ENCODE measurements at places on chromosomes 7 and 10.

DNA sequence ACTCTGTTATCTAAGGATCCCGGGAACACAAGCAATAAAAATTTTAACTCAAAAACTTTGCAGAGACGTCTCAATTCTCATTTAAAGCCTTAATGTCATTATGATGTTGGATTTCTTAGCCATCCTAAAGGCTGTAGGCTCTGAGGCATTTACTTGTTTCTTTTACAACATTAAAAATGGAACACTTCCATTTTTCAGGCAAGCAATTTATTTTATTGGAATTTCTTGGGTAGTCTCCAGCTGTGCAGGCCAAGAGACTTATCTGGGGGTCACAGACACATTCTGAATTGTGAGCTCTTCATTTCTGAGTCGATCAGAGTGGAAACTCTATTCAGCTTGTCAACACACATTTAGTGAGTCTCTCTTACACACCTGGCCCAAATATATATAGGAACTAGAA lies 48.0 kb upstream of the KIF5B start:
- DNase-seq = no peak

- no peak for DNase-seq
Measured at GRCh38 chr7:159026271-159027055, 118.2 kb downstream of the VIPR2 start.

DNA sequence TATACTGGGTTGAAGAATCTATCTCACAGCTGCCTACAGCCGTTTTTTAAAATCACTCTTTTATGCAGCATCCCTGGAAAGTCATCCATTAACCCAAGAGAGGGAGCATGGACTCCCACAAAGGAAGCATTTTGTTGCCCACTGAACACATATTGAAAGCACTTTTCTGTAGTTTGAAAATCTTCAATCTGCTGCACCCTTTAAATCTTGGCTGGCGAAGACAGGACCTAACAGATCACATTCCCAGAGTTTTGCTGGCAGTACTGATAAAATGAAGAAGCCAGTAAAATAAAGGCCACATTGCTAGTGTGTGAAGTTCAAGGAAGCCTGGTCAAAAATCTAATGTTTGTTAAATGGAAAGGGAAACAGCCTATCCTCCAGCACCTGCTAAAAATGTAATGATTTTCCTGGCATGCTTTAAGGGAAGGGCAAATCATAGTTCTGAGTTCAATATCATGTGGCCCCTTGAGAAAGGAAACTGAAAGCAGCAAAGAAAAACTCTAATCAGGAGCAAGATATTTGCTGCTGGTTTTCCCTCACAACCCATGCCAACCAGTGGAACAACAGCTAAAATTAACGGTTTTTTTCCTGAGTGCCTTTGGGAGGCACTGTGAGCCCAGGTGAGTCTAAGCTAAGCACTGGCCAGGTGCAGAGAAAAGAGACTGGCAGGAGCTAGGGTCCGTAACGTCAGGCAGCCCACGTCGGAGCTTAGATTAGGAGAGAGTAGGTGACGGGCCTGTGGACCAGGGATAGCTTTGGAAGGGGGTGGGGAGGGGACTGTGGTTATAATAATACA lies 97.9 kb upstream of the PALS2 start:
- no peak for DNase-seq

DNA sequence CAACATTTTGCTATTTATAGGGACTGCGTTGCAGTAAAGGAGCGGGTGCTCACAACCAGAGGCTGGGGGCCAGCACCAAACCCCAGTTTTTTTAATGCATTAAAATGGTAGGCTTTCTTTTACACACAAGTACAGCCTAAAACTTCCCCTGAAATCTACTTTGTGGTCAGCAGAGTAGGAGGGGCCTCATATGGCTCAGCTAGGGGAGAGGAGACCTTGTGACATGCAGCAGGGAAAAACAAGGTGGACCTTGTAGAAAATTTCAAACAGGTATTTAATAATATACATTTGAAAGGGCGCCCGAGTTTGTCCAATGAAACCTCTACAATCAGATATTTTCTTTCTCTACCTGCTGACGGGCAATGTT lies 1.4 kb downstream of the CCDC136 start:
- no peak for DNase-seq

DNA sequence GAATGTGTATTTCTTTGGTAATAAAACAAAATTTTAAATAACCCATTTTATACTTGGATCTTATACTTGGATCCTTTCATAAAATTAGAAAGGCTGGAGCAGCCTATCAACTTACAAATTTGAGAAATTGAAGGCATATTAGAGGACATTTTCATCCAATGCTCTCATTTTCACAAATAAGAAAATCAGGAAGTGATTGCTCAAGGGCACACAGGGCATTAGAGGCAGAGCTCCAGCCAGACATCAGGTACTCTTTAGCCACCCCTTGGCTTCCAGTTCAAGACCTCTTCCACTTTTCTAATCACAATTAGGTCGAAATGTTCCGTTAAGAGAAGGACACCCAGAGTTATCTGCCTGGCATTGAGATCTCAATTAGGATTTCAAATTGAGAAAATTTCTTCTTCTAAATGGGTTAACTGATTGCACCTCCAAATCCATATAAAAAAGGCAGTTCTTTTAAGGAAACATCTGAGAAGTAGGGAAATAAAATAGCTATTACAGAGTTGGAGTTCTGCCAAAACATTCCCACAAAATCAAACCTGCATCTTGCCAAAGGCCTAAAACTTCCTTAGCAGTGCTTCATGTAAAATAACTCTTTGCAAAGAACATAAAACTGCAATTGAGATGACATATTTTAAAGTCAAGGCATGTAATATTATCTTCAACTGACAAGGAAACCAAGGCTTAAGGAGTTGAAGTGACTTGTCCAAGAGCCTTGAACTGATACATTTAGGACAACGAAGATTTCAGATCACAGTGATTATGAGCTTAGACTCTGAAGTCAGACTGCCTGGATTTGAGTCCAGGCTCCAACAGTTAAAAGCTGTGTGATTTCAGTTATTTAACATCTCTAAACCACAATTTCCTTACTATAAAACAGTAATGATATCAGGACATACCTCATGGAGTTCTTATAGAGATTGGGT lies 2.4 kb downstream of the ACTA2 start:
- DNase-seq = no peak

GRCh38 chr10:76651154-76651553 lies 986.5 kb downstream of the KCNMA1 start:
- DNase-seq = no peak

DNA sequence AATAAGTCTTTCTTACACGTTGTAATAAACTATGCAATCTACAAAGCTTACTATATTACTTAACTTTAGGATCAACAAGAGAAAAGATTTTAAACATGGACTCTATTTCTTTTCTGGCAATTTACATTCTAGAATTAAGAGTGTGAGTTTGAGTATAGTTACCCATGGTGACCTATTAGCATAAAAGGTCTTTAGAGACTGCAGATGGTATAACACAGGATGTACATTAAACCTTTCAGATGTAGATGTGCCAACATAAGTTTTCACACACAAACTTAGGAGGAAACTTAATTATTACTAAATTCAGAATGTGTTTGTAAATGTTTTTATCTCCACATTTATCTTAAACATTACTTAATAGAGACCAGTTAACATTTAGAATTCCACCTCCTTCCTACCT lies 54.1 kb downstream of the KCND2 start:
- DNase-seq = no peak

DNA sequence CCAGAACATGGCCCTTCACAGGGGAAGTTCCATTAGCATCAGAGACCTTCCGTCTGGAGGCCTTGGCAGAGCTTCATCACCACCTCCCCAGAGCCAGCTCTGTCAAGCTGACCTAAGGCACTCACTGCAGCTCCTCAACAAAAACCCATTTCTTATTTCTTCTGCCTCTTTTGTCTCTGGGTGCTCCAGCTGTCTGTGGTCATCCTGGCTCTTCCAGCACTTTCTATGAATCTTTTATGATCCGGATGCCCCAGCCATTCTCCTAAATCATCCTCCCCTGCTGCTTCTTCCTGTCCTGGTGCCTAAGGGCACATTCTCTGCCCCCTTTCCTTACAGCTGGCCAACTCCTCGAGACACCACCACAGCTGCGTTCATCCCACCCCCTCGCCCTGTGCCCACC lies 171.7 kb upstream of the INSYN2A start:
- DNase-seq = no peak

DNA sequence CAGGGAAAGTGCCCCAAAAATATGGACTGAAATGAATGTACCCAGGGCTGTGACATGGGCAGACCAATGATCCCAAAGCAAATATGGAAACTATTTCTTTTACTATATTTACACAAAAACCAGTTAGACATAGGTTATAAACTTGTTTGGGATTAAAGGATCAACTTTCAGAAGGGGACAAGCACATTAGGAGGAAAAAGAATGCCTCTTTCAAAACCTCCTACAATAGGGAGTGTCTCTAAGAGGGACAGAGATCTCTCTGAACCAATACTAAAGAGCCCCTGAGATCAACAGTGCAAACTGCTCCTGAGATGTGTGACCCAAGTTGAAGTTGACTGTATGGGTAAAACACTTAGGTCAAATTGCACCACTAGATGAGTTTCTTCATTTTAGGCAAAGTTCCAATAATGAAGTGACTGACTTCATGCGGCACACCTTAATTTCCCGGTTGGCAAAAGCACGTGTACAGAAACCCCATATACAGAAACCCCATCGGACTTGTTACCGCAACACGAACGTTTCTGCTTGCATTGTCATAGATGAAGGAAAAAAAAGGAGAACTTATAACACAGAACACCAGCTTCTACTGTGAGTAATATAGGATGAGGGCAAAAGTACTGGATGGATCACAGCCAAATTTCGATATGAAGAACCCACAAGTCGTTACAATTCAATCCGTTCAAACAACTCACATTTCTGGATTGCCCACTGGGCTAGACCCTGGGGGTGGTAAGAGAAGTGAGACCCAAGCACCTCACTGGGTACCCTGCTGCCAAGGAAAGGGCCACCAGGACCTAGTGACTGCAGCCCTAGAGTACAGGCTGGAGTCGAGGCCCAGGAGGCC lies 4.3 kb downstream of the SVIL start:
- no peak for DNase-seq

DNA sequence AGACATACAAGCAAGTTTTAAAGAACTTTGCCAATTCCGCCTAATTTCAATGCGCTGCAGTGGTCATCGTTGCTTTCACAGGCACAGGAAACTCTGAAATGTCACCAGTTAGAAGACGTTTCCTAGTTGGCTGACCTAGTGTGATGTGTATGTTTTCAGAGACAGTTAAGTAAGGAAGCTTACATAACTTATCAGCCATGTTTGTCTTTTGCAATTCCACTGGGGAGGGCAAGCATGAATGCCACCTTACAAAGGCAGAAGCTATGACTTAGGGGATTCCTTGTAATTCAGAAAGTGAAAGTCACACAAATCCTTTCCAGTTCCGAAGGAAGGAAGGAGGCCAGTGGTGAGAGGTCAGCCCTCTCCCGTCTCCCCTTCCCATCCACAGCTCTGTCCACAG lies 15.0 kb upstream of the NPS start:
- no peak for DNase-seq

DNA sequence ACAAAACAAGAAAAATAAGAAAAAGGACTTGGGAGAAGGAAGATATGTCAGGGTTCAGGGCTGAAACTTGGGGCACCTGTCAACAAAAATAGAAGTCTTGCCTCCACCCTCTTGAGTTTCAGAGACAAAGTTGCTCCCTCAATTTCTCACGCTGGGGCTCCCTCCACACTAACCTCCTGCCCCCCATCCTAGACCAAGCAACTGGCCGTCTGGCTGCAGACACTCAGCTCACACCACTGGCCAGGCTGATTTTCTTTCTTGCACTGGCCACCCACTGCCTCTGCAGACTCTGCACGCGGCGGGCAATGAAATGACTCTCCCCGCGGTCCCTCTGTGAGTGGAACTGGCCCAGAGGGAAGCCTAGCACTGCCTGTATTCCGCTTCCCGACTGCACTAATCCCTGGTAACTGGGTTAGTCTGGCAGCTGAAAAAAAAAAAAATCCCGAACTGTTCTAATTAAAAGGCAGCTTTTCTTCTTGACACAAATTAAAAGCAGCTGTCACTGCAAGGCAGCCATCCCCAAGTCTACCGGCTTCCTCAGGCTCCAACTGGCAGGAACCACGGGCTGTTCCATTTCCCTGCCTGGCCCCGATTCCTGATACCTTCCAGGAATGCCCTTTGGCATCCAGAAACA lies 83.5 kb downstream of the SPDYE5 start:
- DNase-seq = no peak

DNA sequence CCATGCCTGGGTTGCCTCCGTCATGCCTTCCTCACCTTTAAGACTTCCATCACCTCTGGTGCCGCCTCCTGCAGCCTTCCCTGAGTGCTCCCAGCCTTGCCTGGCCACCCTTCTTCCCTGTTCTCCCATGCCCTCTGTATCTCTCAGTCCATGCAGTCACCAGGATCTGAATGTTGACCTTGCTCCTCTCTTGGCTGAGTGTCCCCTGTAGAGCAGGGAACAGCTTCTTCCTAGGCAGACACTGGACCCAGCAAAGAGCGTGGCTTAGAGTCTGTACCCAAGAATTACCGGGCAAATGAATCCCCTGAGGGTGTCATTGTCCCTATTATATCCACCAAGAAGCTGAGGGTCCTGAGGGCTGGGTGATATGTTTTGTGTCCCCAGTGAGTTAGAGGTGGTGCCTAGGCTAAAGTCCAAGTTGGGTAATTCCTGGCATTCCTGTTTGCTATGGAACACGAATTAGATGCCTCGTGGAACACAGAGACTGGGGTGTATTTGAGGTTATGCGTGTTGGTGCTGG lies 505.6 kb downstream of the RPS24 start:
- no peak for DNase-seq

- DNase-seq = no peak
Measured at GRCh38 chr7:134542195-134542771, 6.6 kb upstream of the AKR1B15 start.

GRCh38 chr7:76303202-76304147 lies 1.0 kb downstream of the HSPB1 start:
- DNase-seq = peak; percentile 88

- DNase-seq = no peak
Measured at GRCh38 chr7:54864663-54865062, 105.7 kb upstream of the SEC61G start.

DNA sequence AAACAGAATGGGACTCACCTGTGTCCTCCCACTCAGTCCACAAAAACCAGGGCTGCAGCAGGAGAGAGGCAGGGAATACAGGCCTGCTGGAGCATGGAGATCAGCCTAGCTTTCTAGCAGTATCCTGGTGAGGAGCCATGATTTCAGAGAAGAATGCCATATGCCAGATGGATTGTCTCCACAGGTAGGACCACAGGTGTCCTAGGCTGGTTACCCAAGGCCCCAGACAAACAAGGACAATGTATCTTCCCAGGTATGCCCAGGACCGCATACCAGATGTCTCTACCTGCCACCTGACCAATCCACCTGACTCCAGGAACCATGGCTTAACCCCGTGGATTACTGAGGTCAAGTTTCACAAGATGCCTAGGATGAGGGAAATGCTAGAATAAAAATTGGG lies 295.4 kb upstream of the NPSR1 start:
- DNase-seq = no peak

GRCh38 chr7:115844857-115845256 lies 185.7 kb downstream of the TFEC start:
- DNase-seq = no peak

Data from B cell (primary cell).